Left renal cortex interstitium (tissue), 4 donors: ENCODE measurements at places on chromosomes 6 and 20.
A peak's percentile ranks its signal among the peaks of the same experiment; 100 is the strongest.

GRCh38 chr6:56848105-56848504 is 106.8 kb upstream of the BEND6 start:
- DNase-seq, result no peak

- no peak for DNase-seq
These were observed 63.9 kb downstream of the CHMP4B start for GRCh38 chr20:33875055-33875454.

GRCh38 chr20:58444746-58445255 is 55.8 kb downstream of the VAPB start:
- no peak for DNase-seq

GRCh38 chr6:111326563-111326962 is 156.5 kb downstream of the REV3L start:
- DNase-seq, result no peak

- DNase-seq, result no peak
These were observed 115.1 kb downstream of the MAN1A1 start for GRCh38 chr6:119234457-119234856.

- no peak for DNase-seq
These were observed 41.8 kb upstream of the TINAG start for GRCh38 chr6:54266400-54266923.

GRCh38 chr20:25256226-25256859 is 8.5 kb downstream of the PYGB start:
- no peak for DNase-seq

DNA sequence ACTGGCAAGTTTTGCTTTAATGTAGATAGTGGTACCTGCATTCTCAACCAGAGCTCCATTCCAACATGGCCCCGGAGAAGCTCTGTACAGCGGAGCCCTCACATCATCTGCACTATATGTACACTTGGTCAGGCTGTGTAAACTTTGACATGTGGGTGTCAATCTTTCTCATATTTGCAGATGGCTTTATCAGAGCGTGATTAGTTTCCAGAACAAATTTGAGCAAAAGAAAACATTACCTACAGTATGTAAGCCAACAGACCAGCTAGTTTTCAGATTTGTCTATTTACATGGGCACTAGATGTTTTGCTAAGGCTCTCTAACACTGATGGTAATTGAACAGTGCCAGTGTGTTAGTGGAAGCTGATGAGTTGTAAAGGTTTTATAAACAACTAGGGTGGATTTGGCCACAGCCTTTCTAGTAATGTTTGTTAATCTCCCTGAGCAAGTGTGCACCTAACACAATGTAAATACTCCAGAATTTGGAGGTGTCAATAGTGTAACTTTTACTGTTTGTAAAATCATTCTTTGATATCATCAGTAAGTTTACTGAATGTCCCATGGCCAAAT is 131.8 kb downstream of the FOXA2 start:
- DNase-seq, result no peak

DNA sequence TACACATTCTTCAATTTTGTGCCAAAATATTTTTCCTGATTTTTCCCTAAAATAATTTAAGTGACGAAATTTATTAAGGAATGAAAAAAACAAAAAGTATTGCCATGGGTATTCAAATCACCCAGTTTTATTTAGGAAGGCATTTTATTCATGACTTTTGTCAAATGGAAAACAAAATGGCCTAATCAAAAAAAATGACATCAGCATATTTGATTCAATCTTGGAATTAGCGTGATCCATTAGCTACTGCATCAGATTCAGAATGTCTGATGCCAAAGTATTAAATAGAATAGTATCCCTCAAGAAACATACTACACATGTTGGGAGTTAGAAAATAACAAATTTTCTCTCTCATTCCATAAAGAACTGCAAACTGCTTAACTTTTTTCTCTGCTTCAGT is 129.2 kb downstream of the TRDN start:
- DNase-seq, result no peak

- DNase-seq, result no peak
These were observed 98.7 kb upstream of the RIPOR2 start for GRCh38 chr6:25034431-25034921.

GRCh38 chr6:87494761-87495422 is 22.1 kb downstream of the SLC35A1 start:
- no peak for DNase-seq

DNA sequence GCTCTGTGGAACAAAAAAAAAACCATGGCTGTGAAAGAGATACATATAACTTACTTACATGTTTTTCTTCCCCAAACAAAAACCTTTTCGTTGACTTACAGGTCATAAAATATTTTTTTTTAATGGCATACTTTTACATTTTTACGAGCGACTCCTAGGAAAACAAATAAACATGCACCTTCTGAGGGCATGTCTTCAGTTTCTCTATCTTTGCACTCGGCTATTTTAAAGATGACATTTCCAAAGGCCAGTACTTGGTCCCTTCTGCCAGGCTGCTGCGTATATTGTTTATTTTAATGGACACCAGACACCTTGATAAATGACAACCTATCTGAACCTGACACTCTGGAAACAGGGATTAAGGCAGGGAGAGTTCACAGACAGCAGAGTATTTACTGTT is 49.4 kb downstream of the PIGU start:
- no peak for DNase-seq

- DNase-seq, result no peak
These were observed 6.4 kb upstream of the ABHD16B start for GRCh38 chr20:63854766-63855362.

DNA sequence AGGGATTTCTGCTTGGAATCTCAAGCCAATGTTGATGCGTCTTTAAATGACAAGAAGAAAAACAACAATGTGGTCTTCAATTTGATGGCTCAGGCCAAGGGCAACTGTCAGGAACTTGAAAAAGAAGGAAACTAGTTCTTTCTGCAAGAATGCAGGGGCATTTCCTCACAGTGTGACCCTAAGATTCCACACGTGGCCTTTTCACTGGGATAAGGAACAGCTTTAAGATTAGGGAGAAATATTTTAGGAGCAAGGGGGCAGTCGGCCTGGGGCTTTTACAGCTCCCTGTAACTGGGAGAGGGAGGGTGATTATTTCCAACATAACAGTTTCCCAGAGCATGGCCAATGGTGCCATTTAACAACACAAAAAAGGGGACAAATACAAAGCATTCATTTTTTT is 39.4 kb upstream of the MRPS10 start:
- DNase-seq, result no peak

GRCh38 chr20:1469925-1470571 is 3.4 kb upstream of the NSFL1C start:
- DNase-seq, result no peak

- DNase-seq, result no peak
These were observed 33.2 kb downstream of the ANKS1A start for GRCh38 chr6:34922177-34922663.

DNA sequence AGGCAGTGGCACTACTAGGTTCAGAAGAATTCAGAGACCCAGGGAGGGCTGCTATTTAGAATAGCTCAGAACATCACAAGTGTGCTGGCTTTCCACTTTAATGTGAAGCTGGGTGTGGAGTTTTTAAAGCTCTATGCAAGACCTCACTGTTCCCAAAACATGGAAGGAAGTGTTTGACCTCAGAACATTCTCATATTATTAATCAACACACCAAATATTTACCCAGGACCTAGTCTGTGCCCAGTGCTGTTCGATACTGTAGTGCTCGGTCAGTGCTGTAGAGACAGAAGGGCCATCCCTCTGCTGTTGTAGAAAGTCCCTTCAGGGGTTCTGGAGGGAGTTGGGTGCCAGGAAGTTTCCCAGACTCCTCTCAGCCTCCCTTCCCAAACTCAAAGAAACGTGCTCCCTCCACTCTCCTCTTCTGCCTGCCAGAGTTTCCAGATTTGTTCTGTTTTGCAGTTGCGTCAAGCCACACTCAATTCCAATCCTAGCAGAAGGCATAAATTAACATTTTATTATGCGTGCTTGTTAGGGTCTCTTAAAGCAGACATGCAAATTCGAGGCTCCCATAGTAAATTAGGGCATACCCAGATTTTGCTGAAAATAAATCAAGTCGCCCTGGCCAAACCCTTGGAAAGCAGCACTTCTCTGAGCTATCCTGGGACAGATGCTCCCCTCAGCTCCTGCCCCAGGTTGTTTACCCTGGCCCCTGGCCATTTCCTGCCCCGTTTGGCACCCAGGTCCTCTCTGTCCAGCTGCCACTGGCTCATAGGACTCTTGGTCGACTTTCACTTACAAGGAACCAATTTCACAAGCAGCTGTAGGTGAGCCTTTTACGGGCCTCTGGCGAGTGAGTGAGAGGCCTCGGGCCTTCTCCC is 248.6 kb downstream of the HIVEP2 start:
- DNase-seq, result no peak

- DNase-seq, result no peak
These were observed 62.0 kb downstream of the CRYBG1 start for GRCh38 chr6:106422534-106422933.

GRCh38 chr6:166494757-166495486 is 91.6 kb downstream of the RAMACL start:
- no peak for DNase-seq

DNA sequence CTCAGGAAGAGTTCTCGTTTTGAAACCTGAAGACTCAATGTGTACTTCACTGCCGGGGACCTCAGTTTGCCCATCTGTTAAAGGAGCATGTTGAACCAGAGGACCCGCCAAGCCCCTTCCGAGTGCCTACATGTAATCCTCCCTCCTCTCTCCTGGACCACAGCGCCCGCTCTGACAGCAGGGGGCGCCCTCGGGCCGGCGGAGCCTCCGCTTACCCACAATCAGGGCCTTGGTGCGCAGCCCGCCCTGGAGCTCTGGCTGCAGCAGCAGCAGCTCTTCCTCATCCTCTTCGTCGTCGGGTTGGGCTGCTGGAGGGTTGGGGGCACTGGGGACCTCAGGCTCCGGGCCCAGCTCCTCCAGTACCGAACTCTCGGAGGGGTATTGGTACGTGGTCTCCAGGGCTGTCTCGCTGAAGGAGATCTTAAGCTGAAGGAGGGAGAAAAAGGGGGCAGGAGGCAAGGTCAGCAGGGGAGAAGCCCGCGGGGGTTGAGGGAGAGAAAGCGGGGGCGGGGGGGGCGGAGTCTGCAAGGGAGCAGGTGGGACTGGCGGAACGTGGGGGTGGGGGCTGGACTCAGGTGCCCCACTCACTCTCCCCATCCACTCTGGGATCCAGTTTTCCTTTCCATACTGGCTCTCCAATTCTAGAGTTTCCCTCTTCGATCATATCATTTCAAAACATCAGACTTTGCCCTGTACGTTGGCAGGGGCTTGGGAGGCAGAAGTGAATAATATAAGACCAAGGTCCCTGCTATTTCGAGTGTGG is 6.3 kb upstream of the DHX16 start:
- peak; percentile 65 for DNase-seq

- DNase-seq, result no peak
These were observed 15.2 kb upstream of the TAAR5 start for GRCh38 chr6:132604635-132605152.

- no peak for DNase-seq
These were observed 14.6 kb upstream of the FRMD1 start for GRCh38 chr6:168093634-168094033.

GRCh38 chr6:156731396-156731795 is 45.8 kb upstream of the ARID1B start:
- no peak for DNase-seq

GRCh38 chr6:64197246-64197645 is 561.6 kb downstream of the PHF3 start:
- no peak for DNase-seq

GRCh38 chr6:148240861-148241477 is 101.7 kb upstream of the SASH1 start:
- no peak for DNase-seq
